ENCODE measurements at places on chromosomes 5 and 9. TPM values are rescaled to one million over a fixed set of nuclear protein-coding genes. Genes with fewer than 3 reads are reported as not detected.

Gene SYK
- total RNA-seq: not detected

Gene ACOT12
- total RNA-seq: not detected

Gene OGN
- total RNA-seq: not detected

Gene ADRA1B
- total RNA-seq: 0.33 TPM

Gene F2RL2
- 0.76 TPM for total RNA-seq

Gene IL4
- total RNA-seq: not detected

Gene ADAMTS2
- total RNA-seq: 1.1 TPM

Gene PCDHB9
- total RNA-seq: 0.65 TPM

Data from vein endothelial cell (primary cell).